Colonic mucosa (tissue), 4 donors: ENCODE measurements at places on chromosomes 3 and 15. TPM values are rescaled to one million over a fixed set of nuclear protein-coding genes. Genes with fewer than 3 reads are reported as not detected.

- DNase-seq = no peak
These were observed 439.5 kb downstream of the PDCD6IP start for GRCh38 chr3:34237946-34238345.

DNA sequence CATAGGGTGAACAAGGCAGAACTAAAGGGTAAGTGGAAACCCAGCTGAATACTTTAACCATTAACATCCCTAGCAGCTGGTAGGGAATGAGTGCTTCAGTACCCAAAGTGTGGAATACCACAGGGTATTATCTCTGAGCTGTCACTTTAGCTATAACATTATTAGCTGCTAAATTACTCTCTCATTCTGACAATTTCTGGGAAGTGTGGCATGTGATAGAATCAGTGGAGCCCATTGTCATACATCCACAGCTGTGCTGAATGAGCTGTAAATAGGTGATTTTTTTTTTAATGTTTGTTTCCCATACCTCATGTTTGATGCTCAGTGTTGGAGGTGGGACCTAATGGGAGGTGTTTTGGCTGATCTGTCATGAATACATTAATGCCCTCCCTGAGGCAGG, 894.3 kb downstream of the DIPK2A start:
- no peak for DNase-seq

DNA sequence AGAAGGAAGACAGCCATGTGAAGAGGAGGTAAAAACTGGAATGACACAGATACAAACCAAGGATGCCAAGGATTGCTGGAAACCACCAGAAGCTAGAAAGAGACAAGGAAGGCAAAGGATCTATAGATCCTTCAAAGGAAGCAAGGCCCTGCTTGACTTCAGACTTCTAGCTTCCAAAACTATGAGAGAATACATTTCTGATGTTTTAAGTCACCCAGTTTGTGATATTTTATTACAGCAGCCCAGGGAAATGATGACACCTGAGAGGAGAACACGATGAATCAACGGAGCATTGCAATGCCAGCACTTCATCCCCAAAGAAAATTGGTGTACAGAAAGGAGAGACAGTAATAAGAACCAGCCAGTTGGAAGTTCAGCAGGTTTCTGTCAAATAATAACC, 116.3 kb downstream of the MAGI1 start:
- no peak for DNase-seq

GRCh38 chr3:59327376-59327808, 277.6 kb upstream of the CFAP20DC start:
- DNase-seq = no peak

- peak; percentile 57 for DNase-seq
These were observed 71.5 kb downstream of the FOXP1 start for GRCh38 chr3:71512000-71512399.

- peak; percentile 60 for DNase-seq
These were observed 262.0 kb upstream of the UMPS start for GRCh38 chr3:124467980-124468902.

ANKUB1 gene
- not detected for total RNA-seq

DNA sequence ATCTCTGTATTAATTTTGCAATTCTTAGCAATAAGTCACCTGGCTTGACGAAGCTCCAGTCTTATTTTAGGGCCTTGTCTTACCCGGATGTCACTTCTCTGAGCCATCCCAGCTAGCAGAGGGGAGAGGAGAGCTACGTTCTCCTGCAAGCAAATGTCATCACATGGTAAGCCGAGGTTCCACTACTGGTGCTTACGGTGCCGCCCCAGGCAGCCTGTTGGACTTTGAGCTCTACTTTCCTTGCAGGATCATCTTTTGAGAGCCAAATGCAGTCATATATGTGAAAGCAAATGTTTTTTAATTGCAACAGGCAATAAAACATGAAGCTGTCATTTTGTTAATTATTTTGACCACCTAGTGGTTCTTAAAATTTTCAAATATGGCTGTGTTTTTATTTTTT, 140.9 kb downstream of the FAM43A start:
- DNase-seq = peak; percentile 27
